Non-pigmented ciliary epithelial cell (primary cell): ENCODE measurements at places on chromosomes 2 and 18.

- DNase-seq: no peak
Measured at GRCh38 chr2:46198164-46198883, 98.9 kb upstream of the EPAS1 start.

GRCh38 chr2:56025469-56026193, 102.0 kb upstream of the EFEMP1 start:
- no peak for DNase-seq

DNA sequence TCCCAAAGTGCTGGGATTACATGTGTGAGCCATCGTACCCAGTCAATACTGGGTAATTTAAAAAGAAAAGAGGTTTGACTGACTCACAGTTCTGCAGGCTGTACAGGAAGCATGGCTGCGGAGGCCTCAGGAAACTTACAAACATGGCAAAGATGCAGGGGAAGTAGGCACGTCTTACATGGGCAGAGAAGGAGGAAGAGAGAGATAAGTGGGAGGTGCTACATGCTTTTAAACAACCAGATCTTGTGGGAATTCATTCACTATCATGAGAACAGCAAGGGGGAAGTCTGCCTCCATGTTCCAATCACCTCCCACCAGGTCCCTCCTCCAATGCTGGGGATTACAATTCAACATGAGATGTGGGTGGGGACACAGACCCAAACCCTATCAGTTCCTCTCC, 192.5 kb downstream of the ATAD2B start:
- no peak for DNase-seq

DNA sequence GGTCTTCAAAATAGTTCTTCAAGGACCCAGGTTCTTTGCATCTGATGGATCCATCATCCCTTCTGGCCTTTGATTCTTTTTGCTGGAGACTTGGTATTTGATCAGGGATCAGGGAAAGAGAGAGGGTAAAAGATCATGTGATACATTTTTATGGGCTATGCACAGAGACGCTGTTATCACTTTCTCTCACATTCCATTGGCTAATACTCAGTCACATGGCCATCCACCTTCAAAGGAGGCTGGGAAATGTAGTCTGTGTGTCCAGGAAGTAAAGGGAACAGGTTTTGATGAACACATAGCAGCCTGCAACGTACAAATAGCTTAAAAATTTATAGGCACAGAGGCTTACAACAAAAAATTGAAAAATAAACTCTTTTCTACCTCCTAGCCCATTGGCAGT, 629.6 kb upstream of the FANCL start:
- DNase-seq: no peak

DNA sequence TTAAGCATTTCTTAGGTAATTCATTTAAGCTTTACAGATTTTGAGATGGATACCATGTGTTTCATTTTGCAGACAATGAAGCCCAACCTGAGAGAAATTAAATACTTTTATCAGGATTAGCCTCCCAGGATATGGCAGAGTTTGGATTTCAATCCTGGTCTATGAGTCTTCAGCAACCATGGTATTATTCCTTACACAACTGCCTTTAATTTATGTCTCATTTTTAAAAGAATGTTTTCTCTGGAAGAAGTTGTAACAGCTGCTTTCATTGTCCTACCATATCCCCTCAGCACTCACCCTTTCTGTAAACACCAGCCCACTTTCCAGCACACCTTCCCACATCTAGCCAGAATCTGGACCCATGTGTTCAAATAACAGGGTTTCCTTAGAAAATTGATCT, 863.7 kb upstream of the VRK2 start:
- no peak for DNase-seq

DNA sequence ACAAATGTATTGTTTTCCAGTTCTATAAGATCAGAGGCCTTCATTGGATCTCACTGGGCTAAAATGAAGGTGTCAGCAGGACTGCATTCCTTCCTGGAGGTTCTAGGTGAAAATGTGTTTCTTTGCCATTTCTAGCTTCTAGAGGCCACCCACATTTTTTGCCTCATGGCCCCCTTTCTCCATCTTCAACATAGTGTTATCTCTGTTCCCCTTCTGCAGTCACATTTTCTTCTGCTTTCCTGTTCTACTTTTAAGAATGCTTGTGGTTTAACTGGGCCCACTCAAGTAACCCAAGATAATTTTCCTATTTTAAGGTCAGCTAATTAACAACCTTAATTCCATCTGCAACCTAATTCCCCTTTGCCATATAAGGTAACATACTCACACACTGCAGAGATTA, 36.1 kb downstream of the METTL21A start:
- DNase-seq: no peak

DNA sequence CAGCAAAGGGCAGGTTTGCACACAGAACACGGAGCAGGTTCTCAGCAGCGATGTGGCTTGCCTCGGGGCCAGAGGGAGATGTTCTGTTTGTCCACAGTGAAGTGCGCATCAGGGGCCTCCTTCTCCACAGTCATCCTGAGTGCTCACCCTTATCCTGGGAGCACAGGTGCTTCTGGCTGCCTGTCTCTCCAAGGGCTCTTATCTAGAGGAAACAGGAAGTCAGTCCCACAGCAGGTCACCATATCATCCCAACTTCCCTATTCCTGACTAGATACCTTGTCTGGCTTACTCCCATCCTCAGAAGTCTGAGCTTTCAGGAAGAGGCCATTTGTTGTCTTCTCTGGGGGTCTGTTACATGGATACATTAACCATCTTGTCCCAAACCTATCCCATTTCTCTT, at the start of gene CD207:
CD207 (minus strand) TSS at position 174 of the 400 bp plus-strand sequence; CDS start at position 134, 40 bp downstream.
- no peak for DNase-seq

DNA sequence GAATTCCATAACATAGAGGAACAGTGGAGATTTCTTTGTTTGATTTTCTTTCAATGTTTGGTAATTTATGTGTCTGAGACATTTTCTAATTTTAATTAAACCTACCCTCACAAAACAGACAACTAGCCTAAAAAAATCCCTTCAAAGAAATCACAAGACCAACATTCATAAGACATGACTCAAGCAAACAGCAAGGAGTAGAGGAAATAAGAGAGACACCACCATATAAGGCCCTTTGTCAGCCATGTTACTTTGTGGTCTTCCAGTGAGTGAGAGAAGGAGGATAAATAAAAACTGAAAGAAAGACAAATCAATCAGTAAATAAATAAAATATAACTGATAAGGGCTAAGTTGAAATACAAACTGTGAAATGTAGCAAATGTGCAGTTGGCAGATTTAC, 830.8 kb upstream of the SLC39A10 start:
- peak; percentile 19 for DNase-seq

- no peak for DNase-seq
Measured at GRCh38 chr2:127455566-127456493, 37.6 kb downstream of the PROC start.

- no peak for DNase-seq
Measured at GRCh38 chr2:41610501-41611190, 437.2 kb upstream of the PKDCC start.

DNA sequence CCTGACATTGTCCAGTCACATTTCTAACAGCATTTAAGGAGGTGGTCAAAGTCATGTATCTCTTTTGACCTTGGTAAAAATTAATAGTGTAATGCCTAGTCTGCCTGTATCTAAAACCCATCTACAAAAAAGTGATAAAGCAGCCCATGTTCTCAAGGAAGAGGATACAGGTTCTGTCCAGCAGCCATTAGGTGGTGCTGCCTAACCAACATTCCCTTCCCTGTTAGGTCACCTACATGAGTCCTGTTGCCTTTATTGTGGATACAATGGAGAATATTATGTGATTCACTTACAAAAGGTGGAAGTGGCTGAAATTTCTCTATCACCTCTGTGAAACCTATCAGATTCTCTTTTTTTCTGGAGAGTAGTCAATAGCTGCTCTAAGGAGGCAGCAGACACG, 52.5 kb downstream of the AQP4 start:
- DNase-seq: peak; percentile 3

DNA sequence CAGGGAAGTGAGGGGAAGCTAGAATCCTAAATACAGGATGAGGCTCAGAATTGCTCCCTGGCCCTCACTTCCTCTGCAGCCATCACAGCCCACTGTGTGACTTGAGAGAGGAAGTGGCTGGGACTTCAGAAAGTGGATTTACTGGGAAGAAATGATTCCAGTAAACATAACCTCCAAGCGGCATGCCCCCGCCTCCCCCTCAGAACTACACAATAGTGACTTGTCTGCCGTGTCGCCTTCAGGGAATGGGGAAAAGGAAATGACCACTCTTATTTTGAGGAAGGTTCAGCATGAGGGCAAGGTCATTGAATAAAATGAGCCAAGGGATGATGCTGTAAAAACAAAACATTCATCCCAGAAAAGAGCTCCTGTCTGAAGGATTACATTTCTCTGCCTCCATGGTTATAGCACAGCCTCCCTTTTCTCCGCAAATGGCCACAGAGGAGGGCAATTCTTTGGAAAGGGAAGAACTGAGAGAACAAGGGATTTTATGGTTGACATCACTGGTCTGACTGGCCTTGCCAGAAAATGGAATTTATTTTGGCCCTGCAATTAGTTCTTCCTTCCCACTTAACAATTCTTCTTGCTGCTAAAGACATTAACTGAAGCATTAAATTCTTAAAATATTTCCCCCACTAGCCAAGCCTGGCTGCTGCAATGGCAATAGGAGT, 78.9 kb upstream of the DAPL1 start:
- DNase-seq: no peak

DNA sequence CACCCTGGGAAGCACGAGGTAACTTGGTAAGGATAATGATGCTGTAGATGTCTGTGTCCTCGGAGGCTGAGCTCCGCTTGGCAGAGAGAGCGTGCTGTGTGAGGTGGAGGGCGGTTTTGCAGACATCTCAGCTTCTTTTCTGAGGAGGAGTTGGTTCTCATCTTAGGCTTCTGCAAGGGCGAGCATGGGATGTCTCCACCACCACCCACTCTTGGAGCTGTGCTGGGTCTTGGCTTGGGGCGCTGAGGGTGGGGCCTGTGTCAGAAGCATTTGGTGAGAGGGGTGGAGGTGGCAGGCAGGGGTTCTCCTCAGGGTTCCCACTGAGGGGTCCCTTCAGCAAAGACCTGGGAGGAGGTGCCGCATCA, 9.2 kb downstream of the OXER1 start:
- DNase-seq: no peak

DNA sequence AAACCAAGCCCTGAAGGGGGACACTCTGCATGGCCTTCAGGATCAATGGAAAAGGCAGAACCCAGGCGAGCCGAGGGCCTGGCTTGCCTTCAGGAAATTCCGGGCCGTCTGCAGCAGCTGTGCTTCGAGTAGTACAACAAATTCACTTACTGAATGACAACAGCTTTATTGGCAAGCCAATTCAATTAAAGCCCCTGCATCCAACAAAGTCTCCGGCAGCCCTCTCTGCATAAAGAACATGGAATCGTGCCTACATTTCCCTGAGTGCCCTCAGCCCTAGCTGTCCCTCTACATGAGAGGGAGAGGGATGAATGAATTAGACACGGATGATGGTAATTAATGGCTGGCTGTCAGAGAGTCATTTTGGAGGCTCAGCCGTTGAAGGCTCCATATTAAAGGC, 189.0 kb downstream of the BCL11A start:
- no peak for DNase-seq

- no peak for DNase-seq
Measured at GRCh38 chr2:213242653-213243052, 41.6 kb upstream of the SPAG16 start.

- DNase-seq: no peak
Measured at GRCh38 chr2:231429152-231429551, 33.6 kb downstream of the B3GNT7 start.

DNA sequence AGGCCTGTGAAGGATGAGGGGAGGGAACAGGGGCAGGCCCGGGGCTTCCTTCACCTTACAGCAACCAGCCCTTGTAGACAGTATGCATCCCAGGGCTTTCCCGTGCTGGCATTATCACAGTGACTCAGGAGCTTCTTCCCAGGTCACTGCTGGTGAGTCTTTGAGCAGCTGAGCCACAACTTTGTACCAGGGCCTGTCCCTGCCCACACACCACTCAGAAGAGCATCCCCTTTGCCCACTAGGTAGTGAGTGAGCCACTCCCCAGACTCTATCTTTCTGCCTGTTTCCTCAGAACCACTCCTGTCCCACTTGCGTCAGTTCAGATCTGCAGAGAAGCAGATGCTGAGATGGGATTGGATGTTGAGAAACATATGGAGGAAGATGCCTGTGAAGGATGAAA, 69.6 kb upstream of the ALPP start:
- no peak for DNase-seq

DNA sequence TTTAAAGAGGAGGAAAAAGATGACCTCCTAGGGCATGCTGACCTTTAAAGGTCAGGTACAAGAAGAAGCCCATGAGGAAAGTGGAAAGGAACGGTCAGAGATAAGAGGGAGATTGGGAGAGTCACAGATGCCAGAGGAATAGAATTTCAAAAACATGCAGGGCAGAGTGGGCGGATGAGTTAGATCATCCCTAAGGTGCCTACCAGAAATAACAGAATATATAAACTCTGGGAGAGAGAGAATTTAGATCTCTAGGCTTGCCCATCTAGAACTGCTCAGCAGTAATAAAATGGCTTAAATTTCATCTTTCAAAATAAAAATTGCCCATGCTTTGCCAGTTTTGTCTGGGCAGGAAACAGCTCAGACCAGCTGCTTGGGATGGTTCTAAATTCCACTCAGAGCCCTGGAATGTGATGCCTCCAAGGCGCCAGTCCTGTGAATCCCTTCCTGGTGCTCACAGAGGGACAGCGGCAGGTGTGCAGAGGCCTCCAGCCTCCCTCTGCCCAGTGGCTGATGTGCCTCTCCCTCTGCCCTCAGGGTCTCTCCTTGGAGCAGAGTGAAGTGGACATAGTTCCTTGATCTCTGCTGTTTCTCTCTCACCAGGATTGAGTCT, 130.9 kb downstream of the ANTXR1 start:
- no peak for DNase-seq

DNA sequence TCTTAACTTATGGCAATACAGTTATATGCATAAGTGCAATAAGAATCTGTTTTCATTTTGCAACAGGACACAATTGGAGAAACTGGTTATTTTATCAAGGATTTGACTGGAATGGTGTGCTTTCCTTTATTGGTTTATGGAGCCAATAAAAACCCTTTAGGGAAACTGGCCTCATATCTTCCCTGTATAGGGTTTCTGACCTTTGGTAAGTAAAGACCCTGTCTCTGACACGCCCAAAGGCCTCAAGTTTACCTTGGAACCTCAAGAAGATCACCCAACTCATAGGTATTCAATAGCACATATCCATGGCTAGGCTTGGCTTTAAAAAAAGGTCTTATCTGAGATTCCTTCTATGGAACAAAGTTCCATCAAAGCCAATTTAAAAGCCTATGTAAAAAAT, 11.2 kb downstream of the HAAO start:
- no peak for DNase-seq

GRCh38 chr2:153189091-153189888, 289.3 kb downstream of the RPRM start:
- DNase-seq: no peak
